Activated T-helper 1 cell treated with anti-CD3 and anti-CD28 coated beads, Interleukin-2, amount 50 U/mL, for 16 hours (primary cell): ENCODE measurements at places on chromosomes 2 and 18.

DNA sequence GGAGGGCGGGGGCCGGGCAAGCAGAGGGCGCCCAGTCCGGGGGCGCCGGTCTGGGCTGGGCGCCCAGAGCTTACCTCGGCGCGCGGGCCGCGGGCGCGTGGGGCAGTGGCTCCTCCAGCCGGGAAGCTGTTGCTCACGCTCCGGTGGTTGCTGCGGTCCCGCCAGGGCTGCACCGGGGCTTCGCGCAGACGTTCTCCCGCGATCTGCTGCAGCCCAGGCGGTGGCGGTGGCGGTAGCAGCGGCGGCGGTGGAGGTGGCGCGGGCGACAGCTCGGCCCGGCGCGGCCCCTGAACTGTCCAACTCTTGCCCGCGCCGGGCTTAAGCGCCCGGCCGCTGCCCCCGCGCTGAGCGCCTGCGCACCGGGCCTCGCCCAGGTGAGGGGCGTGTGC, 391 bp downstream of the ZNF385B start:
- DNase-seq = no peak

GRCh38 chr2:218024336-218024735, 21.5 kb upstream of the TNS1 start:
- no peak for DNase-seq

- DNase-seq = no peak
Measured at GRCh38 chr2:126436411-126436810, 219.5 kb upstream of the GYPC start.

GRCh38 chr2:239881031-239881471, 144.1 kb downstream of the NDUFA10 start:
- no peak for DNase-seq

DNA sequence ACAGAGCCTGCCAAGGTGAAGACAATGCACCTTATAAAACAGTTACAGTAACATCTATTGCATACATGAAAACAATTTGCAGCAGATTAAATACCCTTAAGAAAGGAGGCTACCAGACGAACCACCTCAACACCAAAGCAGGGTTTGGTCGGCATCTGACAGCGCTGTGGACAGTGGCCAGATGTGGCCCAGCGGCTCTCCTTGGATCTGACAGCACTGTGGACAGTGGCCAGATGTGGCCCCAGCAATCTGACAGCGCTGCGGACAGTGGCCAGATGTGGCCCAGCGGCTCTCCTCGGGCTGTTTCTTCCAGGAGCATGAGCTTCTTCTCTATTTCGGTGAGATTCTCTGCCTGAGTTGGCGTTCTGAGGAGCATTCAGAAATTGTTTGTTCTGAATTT, 211.6 kb downstream of the ANKRD30B start:
- DNase-seq = no peak

DNA sequence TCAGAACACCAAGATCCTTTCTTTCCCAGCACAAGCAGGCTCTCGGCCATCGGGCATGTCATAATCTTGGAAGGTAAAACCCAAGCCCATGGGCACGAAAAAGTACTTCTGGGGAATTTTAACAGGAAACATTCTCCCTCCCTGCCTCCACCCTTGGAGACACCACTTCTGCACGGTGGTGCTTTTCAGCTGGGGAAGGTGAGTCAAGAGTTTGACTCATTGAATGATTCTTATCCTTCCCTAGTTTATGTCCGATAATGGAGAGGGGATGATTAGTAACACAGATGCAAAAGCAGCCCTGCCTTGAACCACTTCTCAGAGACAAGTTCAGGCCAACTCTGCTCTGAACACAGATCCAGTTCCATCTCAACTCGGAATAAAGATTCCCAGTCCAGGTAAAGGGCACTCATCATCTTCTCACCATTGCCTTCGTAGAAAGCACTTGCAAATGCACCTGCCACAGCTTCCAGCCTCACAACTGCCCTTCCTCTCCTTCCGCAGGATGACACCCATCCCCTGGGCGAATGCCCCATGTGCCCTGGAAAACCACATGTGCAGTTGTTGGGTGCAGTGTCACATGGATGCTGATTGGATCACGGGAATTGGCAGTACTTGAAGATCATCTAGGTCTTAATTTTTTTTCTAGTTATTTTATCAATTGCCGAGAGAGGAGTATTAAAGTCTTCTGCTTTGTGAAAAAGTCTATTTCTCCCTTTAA, 136.2 kb downstream of the PXDN start:
- no peak for DNase-seq

GRCh38 chr18:64966667-64967066, 784.1 kb upstream of the CDH7 start:
- DNase-seq = no peak

GRCh38 chr18:25503567-25504081, 151.7 kb upstream of the ZNF521 start:
- no peak for DNase-seq

- DNase-seq = no peak
Measured at GRCh38 chr2:71597756-71598155, 144.4 kb downstream of the DYSF start.

DNA sequence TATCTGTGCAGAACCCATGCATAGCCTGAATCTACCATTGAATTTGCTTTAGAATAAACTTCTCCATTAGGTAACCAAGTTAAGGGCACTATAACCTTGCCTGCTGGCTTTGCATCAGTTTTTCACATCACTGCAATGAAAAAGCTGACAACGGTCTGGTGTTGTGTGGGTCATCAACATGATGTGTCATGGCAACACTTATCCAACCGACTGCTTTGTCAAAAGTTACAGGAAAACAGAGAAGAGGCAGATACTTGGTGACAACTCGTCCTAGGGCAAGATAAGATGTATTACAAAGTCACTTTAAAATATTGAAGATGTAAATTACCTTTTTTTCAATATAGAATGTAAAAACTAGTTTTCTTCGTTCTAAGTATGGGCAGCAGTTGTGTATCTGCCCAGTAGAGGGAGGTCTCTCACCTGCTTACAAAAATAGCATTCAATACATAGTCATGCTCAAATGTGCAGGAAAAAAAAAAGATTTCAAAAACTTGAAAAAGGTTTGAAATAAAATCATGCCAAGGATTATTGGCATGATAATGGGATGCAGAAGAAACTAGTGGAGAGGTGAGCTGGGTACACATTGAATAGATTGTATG, 96.3 kb downstream of the EVA1A start:
- DNase-seq = no peak

- DNase-seq = no peak
Measured at GRCh38 chr2:158573739-158574138, 117.0 kb downstream of the PKP4 start.
